ENCODE measurements at places on chromosomes 2 and 18. TPM values are rescaled to one million over a fixed set of nuclear protein-coding genes. Genes with fewer than 3 reads are reported as not detected.

DNA sequence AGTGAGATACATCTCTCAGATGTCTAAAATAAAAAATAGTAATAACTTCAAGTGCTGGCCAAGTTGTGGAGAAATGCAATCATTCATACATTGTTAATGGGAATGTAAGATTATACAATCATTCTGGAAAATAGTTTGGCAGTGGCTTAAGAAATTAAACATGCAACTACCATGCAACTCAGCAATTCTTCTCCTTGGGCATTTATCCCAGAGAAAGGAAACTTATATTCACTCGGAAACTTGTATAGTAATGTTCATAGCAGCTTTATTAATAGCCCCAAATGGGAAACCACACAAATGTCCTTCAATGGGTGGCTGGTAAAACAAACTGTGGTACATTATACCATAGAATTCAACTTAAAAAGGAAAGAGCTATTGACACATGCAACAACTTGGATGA, 274.0 kb upstream of the SPRED2 start:
- H3K36me3 ChIP-seq: no peaks in the 10 kb centered on the region
- H3K4me3 ChIP-seq: no peak overlapping the region
- DNase-seq: no peak
- no peak overlapping the region for H3K27ac ChIP-seq

- no peaks in the 10 kb centered on the region for H3K36me3 ChIP-seq
- no peak overlapping the region for H3K4me3 ChIP-seq
- no peak for DNase-seq
- no peak overlapping the region for H3K27ac ChIP-seq
Measured at GRCh38 chr2:237297421-237298150, 116.4 kb downstream of the COL6A3 start.

- DNase-seq: no peak
- no peaks in the 10 kb centered on the region for H3K27me3 ChIP-seq
- H3K4me3 ChIP-seq: no peak overlapping the region
- no peaks in the 10 kb centered on the region for H3K36me3 ChIP-seq
- H3K27ac ChIP-seq: no peak overlapping the region
Measured at GRCh38 chr18:14999085-14999975, 251.4 kb downstream of the ANKRD30B start.

The G6PC2 gene
- not detected for polyA plus RNA-seq

DNA sequence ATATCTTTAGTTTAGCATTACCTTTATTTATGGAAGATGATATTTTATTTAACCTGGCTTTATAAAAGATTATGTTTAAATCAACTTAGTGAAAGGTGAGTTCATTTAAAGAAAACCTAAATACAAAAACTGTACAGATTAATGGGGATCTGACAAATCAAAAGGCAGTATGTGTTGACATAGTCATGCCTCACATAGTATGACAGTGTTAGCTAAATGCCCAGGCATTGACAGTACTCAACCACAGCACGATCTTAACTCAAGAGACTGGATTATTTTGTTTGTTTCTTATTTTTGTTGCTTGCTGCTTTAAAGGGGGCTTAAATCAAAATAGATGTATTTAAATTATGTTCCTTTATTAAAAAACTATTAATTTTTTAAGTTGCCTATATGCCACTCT, 7.8 kb downstream of the DOK6 start:
- H3K4me1 ChIP-seq: no peaks in the 10 kb centered on the region
- no peaks in the 10 kb centered on the region for H3K36me3 ChIP-seq
- DNase-seq: no peak
- H3K27me3 ChIP-seq: peaks cover 7% of the 10 kb centered on the region
- H3K27ac ChIP-seq: no peak overlapping the region

Measured in CD4-positive, alpha-beta memory T cell (primary cell).